ENCODE measurements at places on chromosomes 4 and X. TPM values are rescaled to one million over a fixed set of nuclear protein-coding genes. Genes with fewer than 3 reads are reported as not detected.

Gene SRPK3
- polyA plus RNA-seq = 0.78 TPM

Gene UGT8
- polyA plus RNA-seq = 67.8 TPM

Gene NEIL3
- 6.0 TPM for polyA plus RNA-seq

Gene GPR173
- 13.1 TPM for polyA plus RNA-seq

DNA sequence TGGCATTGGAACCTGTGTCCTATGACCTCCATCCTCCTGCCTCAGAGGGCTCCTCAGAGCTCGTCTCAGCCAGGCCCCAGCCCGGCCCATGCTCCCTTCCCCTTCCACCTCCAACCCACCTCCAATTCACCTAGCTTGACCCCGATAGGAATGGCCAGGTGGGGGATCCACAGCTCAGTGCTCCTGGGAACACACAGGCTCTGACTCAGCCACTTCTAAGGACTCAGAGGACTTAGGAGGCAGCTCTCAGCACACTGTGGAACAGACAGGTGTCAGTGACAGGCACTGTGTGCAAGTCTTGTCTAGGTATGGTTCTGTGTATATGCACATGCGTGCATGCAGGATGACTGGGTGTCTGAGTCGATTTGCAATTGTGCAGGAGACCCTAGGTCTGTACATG, 44.8 kb downstream of the PJA1 start:
- DNase-seq = no peak

DNA sequence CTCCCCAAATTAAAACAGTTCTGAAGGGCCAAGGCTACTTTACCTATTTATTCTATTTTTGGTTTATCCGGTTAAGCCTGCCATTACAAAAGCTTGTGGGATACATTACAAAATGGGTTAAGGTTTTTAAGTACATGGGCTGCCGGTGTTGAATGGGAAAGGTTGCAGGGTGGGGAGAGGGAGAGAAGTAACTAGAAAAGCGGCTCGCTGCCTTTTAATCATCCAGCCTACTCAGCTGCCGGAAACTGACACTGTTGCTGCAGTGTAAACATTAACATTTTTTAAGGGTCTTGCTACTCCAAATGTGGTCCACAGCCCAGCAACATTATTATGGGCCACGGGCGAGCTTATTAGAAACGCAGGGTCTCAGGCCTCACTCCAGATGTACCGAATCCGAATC, 1.5 kb upstream of the IL1RAPL1 start:
- DNase-seq = no peak

DNA sequence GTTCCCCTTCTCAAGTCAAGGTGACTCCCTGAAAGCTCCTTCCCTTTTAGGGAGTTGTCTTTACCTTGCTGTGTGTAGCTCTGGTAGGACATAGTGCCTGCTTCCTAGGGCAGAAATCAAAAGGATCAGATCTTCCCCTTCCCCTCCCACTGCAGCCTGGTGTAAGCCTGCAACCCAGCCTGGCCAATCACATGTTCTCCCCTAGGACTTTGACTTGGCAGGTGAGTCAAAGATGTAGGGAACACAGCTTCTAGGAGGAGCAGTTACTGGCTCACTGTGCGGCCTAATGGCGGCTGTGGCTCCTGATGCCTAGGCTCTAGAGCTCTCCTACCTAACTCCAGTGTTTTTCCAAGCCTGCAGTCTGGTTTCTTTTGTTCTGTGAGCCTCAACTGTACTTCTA, 103.9 kb downstream of the AASDH start:
- no peak for DNase-seq

GRCh38 chrX:47958761-47959342, 44.9 kb downstream of the ZNF182 start:
- DNase-seq = no peak

DNA sequence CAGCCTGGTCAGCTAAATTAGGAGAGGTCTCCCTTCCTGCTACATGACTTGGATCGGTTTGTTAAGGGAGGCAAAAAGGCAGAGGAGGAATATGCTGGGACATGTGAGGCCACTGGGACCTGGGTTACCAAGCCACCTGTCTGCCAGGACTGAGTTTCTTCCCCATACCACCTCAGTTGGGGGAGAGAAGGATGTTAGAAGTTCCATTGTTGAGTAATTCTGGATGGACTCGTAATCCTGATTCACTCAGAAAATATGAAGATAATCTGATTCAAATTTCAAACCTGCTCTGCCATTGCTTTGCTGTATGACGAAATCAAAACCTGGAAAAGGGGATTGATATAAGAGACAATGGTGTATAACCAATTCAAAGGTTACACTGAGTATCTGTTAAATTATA, 97.4 kb upstream of the S100G start:
- DNase-seq = no peak

GRCh38 chrX:46447384-46447783, 97.8 kb downstream of the ZNF674 start:
- no peak for DNase-seq

DNA sequence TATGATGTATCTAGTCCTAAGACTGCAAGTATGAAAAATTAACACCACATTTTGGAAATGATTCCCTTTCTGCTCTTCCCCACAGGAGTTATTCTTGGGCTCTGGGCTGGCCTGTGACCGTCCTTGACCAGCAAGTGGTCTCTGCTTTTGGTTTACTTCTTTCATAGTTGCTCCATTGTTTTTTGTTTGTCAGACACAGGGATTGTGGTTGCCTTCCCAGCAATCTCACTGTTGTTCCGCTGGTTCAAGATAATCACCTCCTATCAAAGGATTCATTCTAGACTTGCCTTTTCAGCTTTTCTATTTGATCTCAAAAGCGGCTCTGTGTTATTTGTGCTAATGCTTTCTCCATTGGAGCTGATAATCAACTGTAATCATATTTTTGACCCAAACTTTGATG, 218.8 kb downstream of the MGST2 start:
- no peak for DNase-seq

All from right renal cortex interstitium (tissue), 3 donors.